ENCODE measurements at places on chromosomes 16 and 17.

DNA sequence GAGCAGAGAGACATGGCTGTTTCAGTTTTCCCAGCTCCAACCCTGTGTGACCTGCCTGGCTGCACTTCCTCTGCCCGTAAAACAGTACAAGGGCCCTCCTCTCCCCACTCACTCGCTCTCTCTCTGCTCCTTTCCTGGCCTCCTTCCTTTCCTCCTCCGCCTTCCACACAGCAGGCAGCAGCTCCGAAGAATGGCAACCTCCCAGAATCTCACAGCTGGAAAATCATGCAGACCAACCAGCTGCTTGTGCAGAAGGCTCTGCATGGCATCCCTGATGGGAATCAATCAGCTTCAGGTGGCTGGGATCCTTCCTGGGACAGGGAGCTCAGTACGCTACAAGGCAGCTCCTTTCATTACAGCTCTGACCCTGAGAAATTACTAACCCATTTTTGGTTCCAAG, 27.4 kb downstream of the TMEM132E start:
- no peak for DNase-seq

DNA sequence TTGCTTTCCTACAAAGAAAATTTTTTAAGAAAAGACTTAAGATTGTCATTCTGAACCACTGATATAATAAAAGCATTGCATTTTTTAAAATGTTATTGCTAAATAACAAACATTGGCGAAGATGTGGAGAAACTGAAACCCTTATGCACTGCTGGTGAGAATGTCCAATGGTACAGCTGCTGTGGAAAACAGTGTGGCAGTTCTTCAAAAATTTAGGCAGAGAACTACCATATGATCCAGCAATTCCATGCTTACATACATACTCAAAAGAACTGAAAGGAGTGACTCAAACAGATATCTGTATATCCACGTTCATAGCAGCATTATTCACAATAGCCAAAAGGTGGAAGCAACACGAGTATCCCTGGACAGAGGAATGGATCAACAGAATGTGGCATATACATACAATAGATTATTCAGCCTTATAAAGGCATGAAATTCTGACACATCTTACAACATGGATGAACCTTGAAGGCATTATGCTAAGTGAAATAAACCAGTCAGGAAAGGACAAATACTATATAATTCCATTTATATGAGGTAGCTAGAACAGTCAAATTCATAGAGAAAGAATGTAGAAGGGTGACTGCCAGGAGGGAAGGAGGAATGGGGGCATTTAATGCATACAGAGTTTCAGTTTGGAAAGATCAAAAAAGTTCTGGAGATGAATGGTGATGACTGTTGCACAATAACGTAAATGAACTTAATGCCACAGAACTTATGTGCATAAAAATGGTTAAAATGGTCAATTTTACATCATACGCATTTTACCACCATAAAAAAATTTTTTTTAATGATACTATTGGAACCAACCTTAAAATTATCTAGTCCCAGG, 92.1 kb downstream of the CACNG1 start:
- no peak for DNase-seq

DNA sequence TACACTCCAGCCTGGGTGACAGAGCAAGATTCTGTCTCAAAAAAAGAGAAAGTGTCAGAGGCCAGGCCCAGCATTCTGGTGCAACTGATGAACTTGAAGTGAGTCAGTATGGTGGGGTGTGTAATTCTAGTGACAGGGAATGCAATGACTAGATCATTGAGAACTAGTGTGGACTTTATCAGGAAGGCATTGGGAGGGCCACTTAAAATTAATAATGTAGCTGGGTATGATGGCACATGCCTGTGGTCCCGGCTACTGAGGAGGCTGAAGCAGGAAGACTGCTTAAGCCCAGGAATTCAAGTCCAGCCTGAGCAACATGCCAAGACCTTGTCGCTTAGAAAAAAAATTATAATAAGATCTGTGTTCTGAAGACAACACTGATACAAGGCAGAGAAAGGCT, 90.8 kb downstream of the STX8 start:
- no peak for DNase-seq

DNA sequence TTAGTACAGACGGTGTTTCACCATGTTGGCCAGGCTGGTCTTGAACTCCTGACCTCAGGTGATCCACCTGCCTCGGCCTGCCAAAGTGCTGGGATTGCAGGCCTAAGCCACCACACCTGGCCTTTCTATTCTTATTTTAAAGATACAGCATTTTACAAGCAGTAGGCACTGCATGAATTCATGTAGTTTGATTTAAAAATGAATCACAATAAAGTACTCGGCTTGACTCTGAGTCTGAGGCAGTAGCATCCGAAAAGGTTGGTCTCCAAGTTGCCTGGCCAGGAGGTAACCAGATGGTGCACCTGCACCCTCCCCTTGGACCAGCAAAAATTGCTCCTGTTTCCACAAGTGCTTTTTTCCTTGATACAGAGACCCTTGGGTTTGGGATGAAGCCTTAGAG, 35.6 kb downstream of the MAP2K6 start:
- DNase-seq = no peak
